Renal cortical epithelial cell (primary cell): ENCODE measurements at places on chromosomes 13 and 19. TPM values are rescaled to one million over a fixed set of nuclear protein-coding genes. Genes with fewer than 3 reads are reported as not detected.

ELAVL3 gene
- not detected in 2 replicates for total RNA-seq

PGLYRP2 gene
- total RNA-seq = not detected in 2 replicates

DNMT1 gene
- 37.4 and 38.0 TPM in 2 replicates for total RNA-seq

ZNF784 gene
- total RNA-seq = 3.5 and 7.0 TPM in 2 replicates

NKPD1 gene
- total RNA-seq = 0.10 TPM in 1 of 2 replicates, not detected in the other

VSTM1 gene
- not detected in 2 replicates for total RNA-seq

ZNF578 gene
- total RNA-seq = 3.5 and 6.5 TPM in 2 replicates

LIM2 gene
- not detected in 2 replicates for total RNA-seq

TSEN34 gene
- total RNA-seq = 82.5 and 151 TPM in 2 replicates

LHB gene
- 0.25 TPM in 1 of 2 replicates, not detected in the other for total RNA-seq

GJB2 gene
- 0.75 and 13.2 TPM in 2 replicates for total RNA-seq

ZNF575 gene
- total RNA-seq = 0.25 TPM in 1 of 2 replicates, not detected in the other

RUBCNL gene
- total RNA-seq = 0.10 and 0.52 TPM in 2 replicates

POLRMT gene
- 22.6 and 46.3 TPM in 2 replicates for total RNA-seq

CAPN12 gene
- total RNA-seq = 2.6 and 3.6 TPM in 2 replicates

LCP1 gene
- 0.40 and 5.4 TPM in 2 replicates for total RNA-seq

ATCAY gene
- total RNA-seq = not detected in 2 replicates

VSIG10L gene
- 0.17 and 1.2 TPM in 2 replicates for total RNA-seq

SPRED3 gene
- total RNA-seq = 0.17 and 1.4 TPM in 2 replicates

TLE6 gene
- total RNA-seq = 0.69 and 1.6 TPM in 2 replicates

MIR17HG gene
- 5.2 and 10.6 TPM in 2 replicates for total RNA-seq

ZNF577 gene
- total RNA-seq = 3.0 and 14.7 TPM in 2 replicates

PCSK4 gene
- total RNA-seq = 1.6 and 4.9 TPM in 2 replicates
